Activated CD4-positive, alpha-beta T cell treated with anti-CD3 and anti-CD28 coated beads for 4 hours (primary cell): ENCODE measurements at places on chromosomes 13 and 19.

DNA sequence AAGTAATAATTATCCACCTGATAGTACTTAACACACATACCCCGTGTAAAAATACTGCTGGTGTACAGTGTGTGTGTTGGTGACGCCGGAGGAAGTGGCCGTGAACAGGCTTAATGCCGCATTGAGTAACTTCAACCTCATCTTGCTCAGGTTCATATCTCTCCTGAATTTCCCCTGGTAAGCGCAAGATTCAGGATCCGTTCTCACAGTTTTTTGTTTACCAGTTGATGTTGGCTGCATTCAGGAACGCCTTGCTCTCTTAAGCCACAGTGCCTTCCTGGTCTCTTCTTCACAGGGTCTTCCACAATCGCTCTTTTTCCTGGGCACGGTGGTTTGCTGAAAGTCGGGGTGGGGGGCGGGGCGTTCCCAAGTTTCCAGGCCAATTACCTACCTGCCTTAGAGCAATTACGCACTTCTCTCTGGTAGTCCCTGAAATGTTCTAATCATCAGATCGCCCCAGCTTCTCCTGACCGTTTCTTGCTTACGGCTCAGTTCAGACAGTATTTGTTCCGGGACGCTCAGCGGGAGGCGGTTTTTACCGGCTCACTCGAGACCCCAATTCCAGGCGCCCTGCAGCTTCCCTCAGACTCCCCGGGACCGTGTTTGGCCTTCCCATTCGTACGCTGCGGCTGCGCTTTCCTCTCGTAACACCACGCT, 706 bp upstream of the DNAJC3 start:
- no peak for DNase-seq

- peak; percentile 83 for DNase-seq
These were observed 66.9 kb upstream of the TM9SF2 start for GRCh38 chr13:99434258-99434788.

GRCh38 chr19:38699027-38699346, 45.3 kb downstream of the CAPN12 start:
- DNase-seq, result no peak

DNA sequence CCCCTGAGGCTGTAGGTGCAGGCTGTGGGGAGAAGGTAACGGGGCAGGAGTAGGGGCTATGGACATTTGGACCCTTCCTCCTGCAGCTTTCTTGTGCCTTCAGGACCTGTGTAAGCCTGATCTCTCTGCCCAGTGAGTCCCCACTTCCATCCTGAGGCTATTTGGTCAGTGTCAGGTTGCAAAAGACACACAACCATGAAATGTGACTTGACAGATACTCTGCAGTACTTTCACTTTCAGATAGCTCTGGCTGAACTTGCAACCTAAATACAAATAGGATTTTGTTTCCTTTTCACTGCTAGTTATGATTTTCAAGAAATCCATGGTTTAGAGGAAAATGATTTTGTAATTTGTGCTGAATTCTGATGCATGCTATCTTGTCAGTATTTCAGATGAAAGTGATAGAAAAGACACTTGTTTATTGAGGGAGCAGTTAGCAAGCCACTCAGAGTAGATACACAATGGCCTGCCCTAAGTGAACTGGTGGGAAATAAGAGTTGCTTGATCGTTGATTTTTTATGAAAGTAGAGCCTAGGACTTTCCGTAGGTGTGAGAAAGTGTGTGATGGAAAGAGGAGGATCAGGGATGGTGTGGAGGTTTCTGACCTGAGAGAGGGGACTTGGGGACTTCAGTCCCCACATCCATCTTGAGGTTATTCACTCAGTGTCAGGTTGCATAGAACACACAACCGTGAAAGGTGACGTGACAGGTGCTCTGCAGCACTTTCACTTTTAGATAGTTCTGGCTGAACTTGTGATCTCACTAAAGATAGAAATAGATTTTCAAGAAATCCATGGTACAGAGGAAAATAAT, 18.1 kb upstream of the EID2 start:
- DNase-seq, result peak; percentile 12

- no peak for DNase-seq
These were observed 31.3 kb upstream of the GTF3A start for GRCh38 chr13:27393101-27393500.

GRCh38 chr19:33402421-33403220, 29.1 kb downstream of the CEBPG start:
- DNase-seq, result no peak

DNA sequence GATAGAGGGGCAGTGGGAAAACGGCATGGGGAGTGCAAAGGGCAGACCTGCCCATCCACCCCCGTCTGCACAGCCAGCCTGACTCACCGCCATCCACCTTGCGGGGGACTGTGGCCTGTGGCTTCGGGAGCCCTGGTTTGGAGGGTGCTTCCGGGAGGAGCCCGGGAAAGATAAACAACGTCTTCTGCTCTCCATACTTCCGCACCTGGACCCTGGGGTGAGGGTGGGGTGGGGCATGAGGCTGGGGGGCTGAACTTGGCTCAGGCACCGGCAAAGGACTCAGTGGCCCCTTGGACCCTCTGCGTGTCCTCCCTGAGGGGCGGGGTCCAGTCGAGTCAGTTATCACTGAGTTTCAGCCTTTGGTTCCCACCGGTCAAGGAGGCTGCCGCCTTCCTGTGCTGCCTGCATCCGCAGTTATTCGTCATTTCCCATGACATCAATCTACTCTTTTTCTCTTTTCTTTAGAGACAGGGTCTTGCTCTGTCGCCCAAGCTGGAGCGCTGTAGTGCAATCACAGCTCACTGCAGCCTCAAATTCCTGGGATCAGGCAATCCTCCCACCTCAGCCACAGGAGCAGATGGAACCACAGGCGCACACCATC, 3.2 kb downstream of the GPR108 start:
- no peak for DNase-seq

GRCh38 chr19:33813391-33814101, 16.9 kb downstream of the KCTD15 start:
- DNase-seq, result no peak

DNA sequence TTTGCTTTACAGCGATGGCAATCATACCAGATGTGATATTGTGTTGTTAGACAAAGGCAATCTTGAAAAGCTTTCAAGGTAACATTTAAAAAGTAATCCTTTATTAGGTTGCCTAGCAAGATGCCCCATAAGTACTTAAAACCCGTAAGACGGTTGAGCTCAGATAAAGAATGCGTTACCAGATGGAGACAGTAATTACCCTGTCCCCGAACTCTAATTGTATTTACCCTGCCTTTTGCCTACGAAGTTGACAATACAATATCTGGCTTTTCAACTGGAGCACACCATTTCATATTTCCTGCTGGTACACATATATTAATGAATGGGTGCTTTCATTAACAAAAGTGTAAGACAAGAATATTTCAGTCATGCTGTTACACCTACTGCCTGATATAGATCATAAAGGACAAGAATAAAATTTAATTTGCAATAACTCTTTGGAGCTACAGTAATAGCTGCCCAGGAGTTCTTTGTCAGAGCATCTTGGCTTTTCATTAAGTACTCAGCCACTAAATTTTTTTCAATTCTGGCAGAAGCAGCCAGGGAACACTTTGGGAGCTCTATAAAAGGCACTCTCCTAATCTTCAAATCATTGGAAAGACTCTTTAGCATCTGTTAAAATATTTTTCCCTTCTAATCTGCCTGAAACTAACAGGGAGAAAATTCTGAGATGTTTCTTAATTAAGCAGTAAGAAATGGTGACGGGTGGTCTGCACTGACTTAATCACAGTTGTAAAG, 63.8 kb downstream of the DCT start:
- no peak for DNase-seq

- DNase-seq, result no peak
These were observed 91.7 kb downstream of the ATP8A2 start for GRCh38 chr13:25463496-25463895.

- no peak for DNase-seq
These were observed 4.4 kb downstream of the TM6SF2 start for GRCh38 chr19:19268453-19269385.

GRCh38 chr13:44801990-44802389, 187.3 kb downstream of the NUFIP1 start:
- no peak for DNase-seq

DNA sequence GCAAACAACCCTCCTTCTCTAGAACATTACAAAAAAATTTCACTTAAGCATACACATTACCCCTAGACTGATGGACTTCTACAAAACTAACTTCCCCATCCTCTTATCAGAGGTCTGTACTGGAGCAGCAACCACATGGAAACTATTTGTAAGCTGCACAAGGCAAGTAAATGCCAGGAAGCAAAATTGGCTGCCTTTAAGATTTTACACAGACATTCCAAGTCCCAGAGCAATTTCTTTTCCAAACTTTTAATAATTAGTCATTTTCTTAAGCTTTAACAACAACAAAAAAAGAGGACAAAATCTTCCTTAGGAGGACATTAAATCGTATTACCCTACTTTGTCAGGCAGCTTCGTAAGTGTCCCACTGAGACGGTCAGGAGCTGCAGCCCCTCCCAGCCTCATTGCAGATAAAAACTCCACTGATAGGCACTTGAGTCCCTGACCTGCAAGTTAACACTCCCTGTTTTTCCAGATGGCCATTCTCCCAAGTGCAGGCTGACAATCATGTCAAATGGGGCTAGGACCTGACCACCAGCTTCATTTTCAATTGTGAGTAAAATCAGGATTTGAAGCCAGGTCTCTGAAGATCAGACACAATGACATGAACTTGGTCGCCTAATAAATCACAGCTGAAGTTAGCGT, 680.1 kb downstream of the DIAPH3 start:
- no peak for DNase-seq

DNA sequence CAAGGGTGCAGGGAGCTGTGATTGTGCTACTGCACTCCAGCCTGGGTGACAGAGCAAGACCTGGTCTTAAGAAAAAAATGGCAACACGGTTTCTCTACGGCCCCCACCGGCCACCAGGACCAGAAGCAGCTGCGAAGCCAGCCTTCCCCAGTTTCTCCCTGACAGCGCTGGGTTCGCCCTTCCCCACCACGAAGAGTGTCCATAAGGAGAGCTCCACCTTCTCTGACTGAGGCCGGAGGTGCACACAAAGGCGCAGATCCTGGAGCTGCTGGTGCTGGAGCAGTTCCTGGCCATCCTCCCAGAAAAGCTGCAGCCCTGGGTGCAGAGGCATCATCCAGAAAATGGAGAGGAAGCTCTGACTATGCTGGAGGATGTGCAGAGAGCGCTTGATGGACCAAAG, 52.2 kb upstream of the ZNF599 start:
- DNase-seq, result no peak

DNA sequence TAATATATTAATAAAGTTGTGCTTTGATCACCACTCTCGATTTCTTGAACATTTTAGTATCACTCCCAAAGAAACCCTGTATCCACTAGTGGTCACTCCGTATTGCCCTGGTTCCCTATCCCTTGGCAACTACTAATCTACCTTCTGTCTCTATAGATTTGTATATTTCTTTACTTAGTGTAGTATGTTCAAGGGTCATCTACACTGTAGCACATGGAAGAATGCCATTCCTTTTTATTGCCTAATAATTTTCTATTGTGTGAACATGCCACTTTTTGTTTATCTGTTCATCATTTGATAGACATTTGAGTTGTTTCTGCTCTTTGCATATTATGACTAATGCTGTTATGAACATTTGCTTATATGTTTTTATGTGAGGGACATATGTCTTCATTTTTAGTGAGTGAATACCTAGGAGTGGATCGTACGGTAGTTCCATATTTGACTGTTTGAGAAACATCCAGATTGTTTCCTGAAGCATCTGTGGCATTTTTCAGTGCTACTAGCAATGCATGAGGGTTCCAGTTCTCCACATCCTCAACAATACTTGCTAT, 254.0 kb downstream of the GPC6 start:
- DNase-seq, result no peak

DNA sequence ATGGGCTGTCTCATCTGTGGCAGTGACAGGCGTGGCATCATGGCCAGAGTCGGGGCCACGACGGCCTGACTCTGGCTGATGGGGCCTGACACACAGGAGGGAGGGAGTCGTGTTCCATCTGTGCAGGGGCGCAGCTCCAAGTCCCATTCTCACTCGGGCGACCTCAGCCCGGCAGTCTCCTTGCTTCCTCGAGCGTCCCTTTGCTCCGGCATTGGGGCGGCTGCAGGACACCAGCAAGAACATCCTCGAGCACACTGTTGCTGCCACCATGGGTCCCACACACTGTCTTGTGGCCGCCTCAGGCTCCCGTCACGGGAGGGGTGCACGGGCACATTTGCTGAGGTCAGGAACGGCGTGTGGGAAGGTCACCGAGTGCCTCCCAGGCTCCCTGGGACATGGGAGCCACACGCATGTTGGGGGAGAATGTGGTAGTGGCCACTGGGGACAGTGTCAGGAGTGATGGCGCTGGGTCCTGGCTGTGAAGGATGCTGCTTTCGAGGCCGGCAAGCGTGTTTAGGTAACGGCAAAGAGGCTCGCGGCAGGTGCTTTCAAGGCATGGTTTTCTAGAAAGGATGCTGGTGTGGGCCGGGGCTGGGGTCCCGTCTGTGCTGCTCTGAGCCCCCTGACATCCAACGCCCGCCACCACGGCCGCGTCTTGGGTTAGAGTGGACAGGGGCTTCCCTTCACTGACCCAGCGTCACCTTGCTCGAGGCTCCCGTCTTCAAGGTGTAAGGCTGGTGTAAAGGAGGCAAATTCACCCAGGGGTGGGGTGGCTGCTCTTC, 3.4 kb downstream of the IZUMO4 start:
- DNase-seq, result no peak

DNA sequence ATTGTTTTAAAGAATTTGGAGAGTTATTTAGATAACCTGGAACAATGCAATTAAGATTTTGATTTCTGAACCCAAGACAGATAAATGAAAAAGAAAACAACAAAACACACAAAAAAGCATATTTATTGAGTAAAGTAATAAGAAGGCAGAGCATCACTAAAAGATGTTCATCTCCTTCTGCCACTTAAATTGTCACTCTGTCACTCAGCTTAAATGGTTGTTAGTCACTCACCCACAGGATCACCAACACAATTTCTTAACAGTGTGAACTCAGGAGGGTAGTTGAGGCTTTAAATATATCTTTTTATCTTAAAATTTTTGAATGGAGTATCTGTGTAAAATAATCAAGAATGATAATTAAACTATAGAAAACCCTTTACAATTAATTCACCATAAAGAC, 1215.5 kb upstream of the PCDH20 start:
- DNase-seq, result no peak

DNA sequence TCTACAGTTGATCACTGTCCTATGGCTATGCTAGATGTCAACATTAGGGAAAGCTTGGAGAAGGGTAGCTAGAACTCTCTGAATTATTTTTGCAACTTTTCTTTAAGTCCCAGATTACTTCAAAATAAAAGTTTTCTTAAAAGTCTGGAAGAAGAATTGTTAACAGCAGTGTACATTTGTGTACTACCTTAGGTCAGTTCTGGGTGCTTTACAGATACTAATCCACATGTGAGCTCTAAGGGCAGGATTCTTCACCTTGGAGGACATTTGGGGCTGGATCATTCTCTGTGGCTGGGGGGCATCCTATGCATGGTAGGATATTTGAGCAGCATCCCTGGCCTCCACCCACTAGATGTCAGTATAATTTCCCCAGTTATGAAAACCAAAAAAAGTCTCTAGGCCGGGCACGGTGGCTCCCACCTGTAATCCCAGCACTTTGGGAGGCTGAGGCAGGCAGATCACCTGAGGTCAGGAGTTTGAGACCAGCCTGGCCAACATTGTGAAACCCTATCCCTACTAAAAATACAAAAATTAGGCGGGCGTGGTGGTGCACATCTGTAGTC, 2.8 kb downstream of the BRME1 start:
- no peak for DNase-seq

GRCh38 chr13:113455384-113455783, 2.1 kb upstream of the ADPRHL1 start:
- DNase-seq, result no peak
